RCC 7860 (cell line): ENCODE measurements at places on chromosomes 7 and 10.

GRCh38 chr10:127293640-127294039 lies 97.2 kb upstream of the INSYN2A start:
- DNase-seq = no peak

DNA sequence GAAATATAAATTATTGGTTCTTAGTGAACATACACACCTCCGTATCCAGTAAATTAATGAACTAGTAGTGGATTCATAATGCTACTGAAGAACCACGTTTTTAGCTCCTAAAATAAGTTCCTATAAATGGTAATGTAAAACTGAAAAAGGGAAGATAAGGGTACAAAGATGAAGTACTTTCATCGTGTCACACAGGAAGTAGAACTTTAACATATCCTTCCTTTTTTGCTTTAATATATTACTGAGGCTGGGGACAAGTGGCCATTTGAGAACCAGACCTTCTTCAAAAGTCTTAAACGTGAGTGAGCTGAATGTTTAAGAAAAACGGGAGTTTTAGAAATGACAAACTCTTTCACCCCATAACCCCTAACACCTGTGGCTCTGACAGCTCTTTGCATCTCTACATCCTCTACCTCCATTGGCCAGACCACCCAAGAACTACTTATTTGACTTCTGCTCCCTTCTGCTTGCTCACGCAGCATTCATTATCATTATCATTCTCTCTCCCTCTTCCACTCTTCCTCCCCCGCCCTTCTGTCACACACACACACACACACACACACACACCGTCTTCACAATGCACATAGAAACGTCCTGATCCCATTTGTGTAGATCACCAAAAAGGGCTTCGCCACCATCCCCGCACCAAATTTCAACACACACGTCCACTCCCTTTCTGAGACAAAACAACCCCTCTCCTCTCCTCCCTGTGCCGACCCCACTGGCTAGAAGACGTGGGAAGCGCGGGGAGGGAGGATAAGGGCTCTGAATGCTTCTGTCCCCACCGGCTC lies 677 bp downstream of the SKAP2 start:
- peak; percentile 37 for DNase-seq

GRCh38 chr7:88146616-88147015 lies 73.2 kb downstream of the SRI start:
- no peak for DNase-seq

DNA sequence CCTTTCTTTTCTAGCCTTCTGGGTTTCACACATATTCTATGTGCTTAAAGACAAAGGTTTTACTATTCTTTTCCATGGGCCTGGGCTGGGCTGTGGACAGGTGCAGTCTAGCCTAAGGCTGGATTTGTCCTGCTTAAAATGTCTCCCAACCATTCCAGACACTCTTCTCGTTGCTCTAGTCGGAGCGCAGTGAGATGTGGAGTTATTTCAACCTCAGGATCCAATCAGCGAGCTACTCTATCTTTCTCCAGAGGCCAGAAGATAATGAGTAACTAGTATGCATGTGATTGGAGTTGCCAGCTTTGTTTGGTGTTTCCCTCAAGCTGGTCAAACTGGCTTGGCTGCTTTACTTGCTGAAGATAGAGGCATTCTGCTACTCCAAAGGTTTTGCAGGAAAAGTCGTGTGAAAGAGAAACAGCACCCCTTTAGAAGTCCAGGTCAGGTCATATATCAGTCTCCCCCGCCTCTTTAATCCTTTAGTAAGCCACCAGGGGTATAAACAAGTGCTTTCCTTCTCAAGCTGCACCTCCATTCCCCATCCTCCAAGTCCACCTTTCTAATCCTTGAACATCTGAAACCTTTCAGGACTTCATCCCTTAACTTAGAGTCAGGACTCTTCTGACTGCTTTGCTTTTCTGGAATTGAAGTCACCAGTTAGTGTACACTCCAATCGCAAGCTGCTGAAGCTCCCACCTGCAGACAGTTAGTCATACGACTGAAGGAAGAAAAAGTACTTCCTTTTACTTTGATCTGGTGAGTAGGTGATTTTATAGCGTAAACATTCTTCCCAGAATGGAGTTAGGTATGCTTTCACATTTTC lies 78.8 kb downstream of the DNMBP start:
- DNase-seq = peak; percentile 32

DNA sequence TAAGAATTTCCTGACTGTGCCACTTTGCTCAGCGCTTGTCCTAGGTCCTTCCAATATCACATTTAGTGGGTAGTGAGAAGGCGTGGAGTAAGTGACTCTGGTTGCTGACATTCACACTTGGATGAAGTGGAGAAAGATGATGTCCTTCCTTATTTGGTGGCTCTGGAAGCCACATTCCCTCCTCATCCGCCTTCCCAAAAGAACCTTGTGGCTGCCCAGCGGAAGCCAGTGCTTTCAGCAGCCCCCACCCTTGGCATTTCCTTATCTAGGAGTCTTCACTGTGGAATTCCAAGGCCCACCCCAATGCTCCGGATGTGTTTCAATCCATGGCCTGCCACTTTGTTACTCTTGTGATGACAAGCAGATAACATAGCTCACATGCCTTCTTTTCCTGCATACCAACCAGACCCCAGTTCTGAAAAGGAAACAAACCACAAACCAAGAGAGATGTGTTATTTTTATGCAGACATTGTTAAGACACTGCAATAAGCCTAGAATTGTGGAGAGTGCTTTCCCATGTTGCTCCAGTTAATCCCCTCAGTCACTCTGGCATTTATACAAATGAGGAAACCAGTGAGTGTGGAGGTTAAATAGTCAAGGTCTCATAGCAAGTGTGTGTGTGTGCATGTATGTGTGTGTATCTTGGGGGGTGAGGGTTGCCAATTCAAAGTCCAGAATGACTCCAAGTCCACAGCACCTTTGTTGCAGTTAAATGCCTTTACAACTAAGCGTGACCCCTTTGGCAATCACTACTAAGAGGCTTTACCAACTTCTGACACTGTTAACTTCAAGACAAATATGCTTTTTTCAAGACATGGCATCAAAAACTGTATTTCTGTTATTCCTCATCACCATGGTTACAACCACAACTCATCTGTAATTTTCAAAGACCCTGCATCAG lies 10.3 kb upstream of the ANKRD1 start:
- peak; percentile 93 for DNase-seq

DNA sequence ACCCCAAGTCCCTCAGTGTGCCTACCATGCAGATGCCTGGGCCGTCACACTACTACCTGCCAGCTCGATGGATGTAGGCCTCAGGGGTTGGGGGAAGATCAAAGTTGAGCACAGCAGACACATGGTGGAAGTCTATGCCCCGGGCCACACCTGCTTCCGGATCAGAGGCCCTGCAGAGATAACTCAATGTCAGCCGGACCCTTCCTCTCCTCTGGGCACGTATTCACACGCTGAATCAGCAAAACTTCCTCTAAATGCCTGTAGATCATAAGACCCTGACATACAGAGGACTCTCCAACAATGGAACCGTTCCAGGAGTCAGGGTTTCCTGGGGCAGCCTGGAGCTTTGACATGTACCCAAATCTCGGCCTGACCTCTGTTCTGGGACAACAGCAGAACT lies 3.7 kb downstream of the DDX56 start:
- DNase-seq = no peak

DNA sequence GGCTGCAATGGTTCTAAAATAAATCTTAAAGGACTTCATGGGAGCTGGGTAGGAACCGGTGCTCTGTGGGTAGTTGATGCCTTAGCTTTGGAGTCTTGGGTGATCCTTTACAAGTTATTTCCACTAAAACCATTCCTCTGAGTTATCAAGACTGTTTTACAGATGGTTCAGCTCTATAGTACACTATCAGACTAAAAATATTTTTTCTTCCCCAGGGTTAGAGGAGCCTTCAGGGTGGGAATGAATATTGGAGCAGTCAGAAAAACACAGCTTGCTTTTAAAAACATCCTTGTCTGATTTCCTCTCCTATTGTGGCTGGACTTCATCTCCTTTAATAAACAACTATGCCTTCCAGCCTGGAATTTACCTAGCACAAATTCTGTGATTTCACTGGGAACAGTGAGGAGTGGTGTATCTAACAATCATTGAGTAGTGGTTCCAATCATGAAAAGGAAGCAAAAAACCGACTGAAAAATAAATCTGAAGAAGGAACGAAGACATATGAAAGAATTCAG lies 102.6 kb upstream of the AFAP1L2 start:
- no peak for DNase-seq

DNA sequence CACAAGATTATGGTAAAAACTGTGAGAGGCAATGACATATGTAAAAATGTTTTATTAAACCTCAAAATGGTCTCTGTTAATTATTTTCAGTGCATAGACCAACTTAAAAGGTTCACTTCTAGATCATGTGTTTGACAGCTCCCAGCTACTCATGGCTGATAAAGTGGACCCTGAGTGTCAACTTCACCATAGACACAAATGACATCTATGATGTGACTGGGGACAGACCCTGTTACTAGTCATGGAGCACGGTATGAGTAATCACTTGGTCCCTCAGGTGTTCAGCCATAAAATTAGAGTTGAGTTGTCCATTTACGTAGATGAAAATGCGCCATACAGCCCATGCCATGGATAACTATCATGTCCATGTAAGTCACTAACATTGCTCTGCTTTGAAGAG lies 199.8 kb downstream of the ZNF365 start:
- no peak for DNase-seq

DNA sequence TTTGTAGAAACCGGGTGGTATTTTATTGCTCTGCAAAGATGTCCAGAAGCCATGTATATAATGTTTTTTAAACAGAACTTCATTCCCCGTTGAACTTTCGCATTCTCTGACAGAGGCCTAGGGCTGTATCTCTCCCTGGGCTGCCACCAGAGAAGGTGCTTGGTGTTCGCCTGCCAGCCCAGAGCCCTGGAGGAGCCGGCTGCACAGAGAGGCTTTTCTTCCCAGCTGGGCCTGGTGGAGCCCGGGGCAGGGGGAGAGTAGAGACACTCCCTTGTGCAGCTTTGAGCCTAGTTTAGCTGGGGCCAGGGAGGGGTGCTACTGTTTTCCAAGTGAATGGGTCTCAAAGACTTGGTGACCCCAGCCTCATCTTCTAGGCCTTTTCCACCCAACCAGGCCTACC lies 13.6 kb upstream of the TRIM8 start:
- no peak for DNase-seq

DNA sequence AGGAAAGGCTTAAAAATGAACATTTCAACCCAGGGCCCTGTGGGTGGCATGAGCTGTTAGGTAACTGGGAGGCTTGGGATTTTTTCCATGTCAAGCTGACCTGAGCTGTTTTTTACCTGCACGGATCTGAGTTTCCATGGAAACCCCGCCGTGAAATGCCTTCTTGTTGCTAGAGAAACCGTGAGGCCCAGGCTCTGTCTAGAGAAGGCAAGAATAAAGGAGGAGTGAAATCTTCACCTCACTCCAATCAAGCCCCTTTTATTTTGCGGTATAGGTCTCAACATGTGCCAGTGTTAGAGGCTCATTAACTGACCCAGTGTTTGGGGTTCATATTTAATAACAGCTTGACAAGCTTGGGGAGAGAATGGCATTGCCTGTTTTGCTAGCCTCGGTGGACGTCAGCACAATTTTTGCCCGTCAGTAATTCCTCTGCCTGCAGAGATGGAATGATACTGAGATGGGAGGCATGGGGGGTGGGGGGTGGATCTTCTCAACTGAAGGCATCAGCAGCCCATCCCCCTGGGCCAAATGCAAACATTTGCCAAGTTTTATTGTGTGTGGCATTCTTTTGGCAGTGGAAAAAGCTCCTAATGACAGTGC lies 48.9 kb upstream of the PDCD4 start:
- no peak for DNase-seq

DNA sequence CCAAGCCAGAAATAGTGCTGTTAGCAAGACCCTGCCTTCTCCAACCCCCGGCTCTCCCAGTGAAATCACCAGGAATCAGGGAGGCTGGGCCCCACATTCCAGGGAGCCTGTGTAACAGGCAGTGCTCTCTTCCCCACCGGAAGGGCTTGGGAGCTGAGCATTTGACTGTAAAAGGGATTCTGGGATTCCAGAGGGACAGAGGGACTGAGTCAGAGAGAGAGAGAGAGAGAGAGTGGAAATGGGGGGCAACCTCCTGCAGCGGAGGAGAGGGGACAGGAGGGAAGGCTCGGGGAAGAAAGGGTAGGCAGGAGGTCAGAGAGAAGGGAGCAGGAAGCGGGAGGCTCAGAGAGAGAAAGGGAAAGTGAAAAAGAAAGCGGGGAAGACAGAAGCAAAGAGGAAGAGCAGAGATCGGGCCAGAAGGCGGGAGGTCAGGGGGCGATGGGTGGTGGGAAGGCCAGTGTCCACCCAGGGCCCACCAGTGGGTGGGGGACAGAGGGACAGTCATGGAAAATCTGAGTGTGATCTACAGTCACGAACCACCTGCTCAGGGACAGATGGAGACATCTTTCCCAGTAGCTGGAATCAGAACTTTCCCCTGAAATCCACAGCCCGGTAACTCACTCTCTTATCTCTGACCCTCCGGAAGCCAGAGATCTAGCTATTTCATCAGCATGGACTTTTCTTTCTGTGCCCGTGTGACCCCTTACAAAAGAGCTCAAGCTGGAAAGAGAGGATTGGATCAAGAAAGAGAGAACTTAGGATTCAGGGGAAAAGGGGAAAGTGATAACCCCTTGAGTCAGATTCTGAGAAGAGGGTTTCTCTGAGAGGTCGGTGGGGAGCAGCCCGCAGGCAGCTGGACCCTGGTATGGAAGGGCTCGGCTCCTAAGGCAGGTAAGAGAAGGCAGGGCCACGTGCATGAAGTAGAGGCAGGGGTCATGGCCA lies 4.6 kb upstream of the SERPINE1 start:
- DNase-seq = peak; percentile 99
